ENCODE measurements at places on chromosomes 6 and 20. TPM values are rescaled to one million over a fixed set of nuclear protein-coding genes. Genes with fewer than 3 reads are reported as not detected.

- peak; percentile 64 for DNase-seq
Observed at GRCh38 chr6:158653577-158654354, 3.9 kb downstream of the SYTL3 start.

DNA sequence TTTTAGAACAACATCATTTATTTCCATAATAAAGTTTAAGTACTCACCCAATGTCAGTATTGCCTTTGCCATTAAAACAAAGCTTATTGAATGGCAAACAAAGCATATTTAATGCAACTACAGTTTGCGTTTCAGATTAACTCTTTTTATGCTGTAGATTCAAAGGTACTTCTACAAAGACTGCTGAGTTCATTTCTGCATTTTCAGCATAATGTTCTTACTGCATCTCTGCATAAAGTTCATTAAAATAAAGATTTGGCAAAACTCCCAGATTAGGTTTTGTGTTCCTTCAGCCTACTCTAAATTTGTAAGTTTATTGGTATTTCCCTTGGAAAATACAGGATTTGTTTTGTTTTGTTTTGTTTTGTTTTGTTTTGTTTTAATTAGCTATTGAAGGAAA is 359.4 kb downstream of the ADGRB3 start:
- no peak for DNase-seq

GRCh38 chr20:3645309-3646066 is 17.7 kb downstream of the GFRA4 start:
- DNase-seq = no peak

- no peak for DNase-seq
Observed at GRCh38 chr20:39877788-39878187, 811.2 kb downstream of the MAFB start.

DNA sequence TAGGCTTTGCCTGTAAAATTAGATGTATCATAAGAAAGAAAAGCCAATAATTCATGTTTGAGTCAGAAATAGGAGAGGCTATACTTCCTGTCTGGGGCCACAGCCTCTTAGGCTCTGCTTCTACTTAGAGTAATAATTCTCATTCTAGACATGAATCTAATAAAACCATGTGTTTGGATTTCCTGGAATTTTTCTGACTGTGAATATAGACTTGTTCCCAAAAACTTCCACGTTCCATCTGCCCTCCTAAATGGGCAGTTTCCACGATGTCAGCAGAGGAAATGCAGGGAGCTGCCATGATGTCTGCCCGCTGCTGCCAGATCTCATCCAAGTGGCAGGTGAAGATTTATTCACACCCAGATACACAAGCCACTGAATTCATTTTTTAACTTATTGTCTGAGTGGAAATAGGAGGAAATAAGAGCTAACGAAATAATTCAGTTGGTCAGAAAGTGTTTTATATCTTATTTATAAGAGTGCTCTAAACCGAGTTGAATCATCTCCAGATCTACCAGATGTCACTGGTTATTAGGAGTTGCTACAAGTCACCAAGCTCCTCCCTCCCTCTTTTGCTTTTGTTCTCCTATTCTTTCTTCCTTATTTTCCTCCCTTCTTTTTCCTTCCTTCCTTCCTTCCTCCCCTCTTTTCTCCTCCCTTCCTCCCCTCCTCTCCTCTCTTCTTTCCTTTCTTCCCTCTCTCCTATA is 69.3 kb downstream of the ALDH8A1 start:
- DNase-seq = no peak

GRCh38 chr20:18989736-18990474 is 176.3 kb downstream of the SCP2D1 start:
- DNase-seq = no peak

DNA sequence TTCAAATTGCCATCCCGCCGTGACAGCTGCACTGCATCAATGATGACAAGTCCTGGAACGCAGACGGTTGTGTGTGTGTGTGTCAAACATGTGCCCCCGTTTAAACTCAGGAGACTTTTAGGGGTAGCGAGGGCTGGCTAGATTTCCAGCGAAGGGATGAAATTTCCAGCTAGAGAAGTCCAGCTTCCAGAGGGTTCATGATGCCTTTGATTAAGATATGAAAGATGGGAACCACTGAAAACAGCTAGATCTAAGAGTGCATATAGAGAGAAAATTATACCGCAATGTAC is 644 bp downstream of the KIZ start:
- DNase-seq = peak; percentile 14

DNA sequence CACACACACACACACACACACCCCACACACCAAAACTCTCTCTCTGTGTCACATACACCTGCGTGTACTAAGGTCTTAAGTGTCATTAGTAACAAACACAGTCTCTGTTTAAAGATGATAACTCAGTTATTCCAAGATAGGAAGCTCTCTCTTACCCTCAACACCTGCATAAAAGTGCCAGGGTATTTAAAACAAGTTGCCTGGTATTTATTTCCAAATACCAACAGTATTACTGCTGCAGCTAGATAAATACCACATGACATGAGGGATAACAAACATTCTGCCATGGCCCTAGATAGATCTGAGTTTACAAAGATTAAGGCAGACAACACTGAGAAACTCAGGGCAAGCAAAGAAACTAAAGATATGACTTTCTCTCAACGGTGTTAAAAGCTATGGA is 118.5 kb downstream of the SIM1 start:
- peak; percentile 57 for DNase-seq

GRCh38 chr20:60960500-60960899 is 291.6 kb upstream of the CDH4 start:
- no peak for DNase-seq

- DNase-seq = peak; percentile 83
Observed at GRCh38 chr20:50913690-50914375, 17.4 kb downstream of the ADNP start.

- peak; percentile 74 for DNase-seq
Observed at GRCh38 chr6:9532621-9533557, 882.0 kb downstream of the TFAP2A start.

- peak; percentile 54 for DNase-seq
Observed at GRCh38 chr6:6723921-6724538, 135.5 kb downstream of the LY86 start.

GRCh38 chr6:79600812-79601609 is 30.1 kb upstream of the SH3BGRL2 start:
- DNase-seq = peak; percentile 85

- no peak for DNase-seq
Observed at GRCh38 chr6:1739680-1740079, 130.0 kb downstream of the FOXC1 start.

DNA sequence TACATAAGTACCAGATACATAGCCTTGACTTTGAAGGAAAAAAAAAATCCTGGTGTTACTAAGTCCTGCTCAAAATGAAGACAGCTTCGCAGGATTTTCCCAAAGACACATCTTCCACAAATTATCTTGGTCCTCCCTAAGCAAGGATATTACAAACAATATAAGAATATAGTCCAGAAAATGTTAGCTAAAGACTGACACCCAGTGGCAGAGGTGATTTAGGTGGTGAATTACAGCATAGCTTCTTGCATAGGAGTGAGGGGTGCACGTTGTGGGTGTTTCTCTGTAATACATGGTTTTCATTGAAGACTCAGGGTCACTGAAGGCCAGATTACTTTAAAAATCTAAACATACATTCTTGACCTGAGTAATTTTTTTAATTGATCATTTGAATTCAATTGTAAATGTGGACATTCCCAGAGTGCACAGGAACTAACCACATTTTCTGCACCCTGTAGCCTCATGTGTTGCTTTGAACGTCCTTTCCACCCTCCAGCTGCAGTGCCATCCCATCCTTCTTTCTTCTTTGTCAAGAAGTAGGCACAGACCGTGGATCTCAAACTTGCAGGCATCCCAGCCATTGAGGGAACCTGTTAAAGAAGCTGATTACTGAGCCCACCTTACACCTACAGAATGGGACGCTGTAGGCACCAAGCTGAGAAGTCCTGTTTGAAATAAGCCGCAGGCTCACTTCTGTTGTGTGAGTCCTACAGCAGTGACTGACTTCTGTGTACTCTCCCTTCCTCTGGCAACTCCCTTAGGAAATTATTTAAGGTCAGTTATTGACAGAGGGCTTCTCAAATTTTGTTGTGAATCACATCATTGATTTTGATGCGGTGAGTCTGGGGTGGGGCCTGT is 102.6 kb downstream of the PERP start:
- no peak for DNase-seq

DNA sequence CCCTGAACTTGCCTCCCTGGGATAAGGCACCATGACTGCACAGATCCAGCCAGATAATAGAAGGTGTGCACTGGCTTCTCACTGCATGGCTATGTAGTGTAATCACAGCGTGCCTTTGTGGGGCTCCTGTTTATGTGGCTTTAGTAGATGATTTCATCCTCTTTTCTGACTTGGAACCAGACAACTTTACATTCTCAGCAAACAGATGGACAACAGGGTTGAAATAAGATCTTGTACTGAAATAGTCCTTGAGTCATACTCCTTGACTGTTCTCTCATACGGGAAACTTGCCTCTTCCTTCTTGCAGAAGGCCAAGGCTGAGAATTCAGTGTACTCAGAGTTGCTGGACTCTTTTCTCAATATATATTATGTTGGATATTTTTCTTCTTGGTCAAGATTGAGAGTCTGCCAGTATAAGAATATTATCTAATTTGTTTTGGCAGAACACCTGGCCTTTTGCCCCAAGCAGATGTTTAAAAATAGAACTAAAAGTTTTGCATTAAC is 25.0 kb upstream of the RNF144B start:
- DNase-seq = peak; percentile 98

DNA sequence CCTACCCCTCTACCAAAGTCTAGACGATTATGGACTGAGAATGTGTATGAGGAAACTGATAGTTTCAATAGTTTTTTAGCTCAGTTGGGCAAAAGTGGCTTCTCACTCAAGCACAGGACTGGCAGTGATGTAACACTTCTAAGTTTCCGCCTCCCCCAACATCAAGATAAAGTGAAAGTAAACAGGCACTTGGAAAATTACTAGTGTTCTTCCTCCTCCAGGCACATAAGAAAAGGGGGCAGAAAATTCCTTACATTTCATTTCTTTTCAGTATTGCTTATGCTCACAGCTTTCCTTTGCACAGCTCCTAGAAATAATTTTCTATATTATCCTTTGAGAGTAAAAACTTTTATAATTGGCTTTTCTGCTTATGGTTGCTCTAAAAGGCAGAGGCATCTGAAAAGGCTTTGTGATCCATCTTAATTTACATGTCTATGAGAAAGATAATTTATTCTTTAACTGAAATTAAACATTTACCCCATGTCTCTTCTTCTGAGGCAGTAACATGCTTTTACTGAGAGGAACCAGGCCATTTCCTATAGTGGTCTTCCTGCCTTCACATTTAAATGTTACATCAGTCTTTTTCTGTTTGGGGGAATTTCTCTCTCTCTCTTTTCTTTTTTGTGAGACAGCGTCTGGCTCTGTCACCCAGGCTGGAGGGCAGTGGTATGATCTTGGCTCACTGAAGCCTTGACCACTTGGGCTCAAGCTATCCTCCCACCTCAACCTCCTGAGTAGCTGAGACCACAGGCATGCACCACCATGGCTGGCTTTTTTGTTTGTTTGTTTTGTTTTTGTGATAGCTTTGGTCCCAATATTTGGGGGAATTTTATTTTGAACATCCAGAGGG is 65.0 kb upstream of the EEF1A1 start:
- peak; percentile 78 for DNase-seq

DNA sequence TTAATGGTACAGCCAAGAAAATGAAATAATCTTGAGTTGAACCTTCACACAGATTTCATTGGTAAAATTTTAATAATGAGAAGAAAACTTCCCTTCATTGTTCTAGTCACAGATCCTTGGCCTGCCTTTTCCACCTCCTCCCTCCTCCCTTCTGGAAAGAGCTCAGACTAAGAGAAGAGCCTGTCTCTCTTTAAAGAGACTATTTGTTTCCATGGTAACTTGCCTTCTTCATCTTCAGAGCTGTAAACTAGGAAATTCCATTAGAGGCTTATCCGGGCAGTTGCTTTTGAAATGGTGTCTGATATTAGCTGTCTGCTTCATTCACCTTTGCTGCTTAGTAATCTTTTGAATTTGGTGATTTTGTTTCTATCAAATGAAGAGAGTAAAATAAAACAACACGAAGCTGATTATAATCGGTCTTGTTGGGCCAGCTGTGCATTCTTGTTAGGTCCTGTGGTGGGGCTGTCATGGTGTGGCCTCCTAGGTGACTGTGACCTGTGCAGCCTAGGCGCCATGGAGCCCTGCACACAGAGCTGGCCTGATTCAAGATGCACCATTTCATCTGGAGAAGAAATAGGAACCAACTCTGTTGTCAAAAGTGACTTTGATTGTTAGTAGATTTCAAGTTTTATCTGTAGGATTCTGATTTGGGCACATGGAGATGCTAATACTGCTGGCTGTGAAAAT is 96.7 kb downstream of the MAP3K7 start:
- no peak for DNase-seq

DNA sequence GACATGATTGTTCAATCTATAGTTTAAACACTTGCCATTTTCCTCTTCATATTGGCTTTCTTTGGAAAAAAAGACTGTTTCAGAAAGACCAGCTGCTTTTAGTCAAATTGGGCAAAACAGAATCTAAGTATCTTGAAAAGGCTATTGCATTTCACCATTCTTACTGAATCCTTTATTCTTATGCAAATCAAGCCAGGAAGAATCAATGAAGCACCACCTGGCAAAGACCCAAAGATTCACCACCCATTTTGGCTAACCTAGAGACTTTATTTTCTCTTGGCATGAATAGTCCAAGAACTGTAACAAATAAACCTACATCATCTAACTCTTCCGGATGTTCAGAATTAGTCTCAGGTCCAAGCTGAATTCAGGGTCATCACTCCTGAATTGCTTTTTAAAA is 71.3 kb upstream of the EYA4 start:
- DNase-seq = no peak

DNA sequence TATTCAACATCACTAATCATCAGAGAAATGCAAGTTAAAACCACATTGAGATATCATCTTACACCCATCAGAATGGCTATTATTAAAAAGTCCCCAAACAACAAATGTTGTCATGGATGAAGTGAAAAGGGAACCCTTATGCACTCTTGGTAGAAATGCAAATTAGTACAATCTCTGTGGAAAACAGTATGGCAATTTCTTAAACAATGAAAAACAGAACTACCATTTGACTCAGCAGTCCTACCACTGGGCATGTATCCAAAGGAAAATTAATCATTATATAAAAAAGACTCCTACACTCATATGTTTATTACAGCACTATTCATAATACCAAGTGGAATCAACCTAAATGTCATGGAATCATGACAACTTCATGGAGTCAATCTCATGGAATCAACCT is 611.3 kb upstream of the GJE1 start:
- no peak for DNase-seq

Gene FOXF2
- total RNA-seq = 0.61 TPM

Gene C4B
- total RNA-seq = 3.7 TPM

Gene CDH26
- total RNA-seq = 0.34 TPM

Gene SLA2
- total RNA-seq = not detected

Gene CRISP2
- not detected for total RNA-seq

Gene REM1
- not detected for total RNA-seq

Gene RNF144B
- total RNA-seq = 7.2 TPM

Gene SLC22A3
- 0.57 TPM for total RNA-seq

Gene DYNLT2
- total RNA-seq = 1.0 TPM

Gene BLOC1S5
- total RNA-seq = 8.4 TPM

Gene HTR1E
- total RNA-seq = not detected

Gene SLC35D3
- total RNA-seq = not detected

Gene MOG
- total RNA-seq = not detected

Gene KCNG1
- 45.9 TPM for total RNA-seq

Gene NKX2-4
- not detected for total RNA-seq
